Stimulated activated CD4-positive, alpha-beta T cell treated with anti-CD3 and anti-CD28 coated beads, Interleukin-2, amount 100 ng/mL, for 24 hours (primary cell): ENCODE measurements at places on chromosomes 6 and 20.
A peak's percentile ranks its signal among the peaks of the same experiment; 100 is the strongest.

DNA sequence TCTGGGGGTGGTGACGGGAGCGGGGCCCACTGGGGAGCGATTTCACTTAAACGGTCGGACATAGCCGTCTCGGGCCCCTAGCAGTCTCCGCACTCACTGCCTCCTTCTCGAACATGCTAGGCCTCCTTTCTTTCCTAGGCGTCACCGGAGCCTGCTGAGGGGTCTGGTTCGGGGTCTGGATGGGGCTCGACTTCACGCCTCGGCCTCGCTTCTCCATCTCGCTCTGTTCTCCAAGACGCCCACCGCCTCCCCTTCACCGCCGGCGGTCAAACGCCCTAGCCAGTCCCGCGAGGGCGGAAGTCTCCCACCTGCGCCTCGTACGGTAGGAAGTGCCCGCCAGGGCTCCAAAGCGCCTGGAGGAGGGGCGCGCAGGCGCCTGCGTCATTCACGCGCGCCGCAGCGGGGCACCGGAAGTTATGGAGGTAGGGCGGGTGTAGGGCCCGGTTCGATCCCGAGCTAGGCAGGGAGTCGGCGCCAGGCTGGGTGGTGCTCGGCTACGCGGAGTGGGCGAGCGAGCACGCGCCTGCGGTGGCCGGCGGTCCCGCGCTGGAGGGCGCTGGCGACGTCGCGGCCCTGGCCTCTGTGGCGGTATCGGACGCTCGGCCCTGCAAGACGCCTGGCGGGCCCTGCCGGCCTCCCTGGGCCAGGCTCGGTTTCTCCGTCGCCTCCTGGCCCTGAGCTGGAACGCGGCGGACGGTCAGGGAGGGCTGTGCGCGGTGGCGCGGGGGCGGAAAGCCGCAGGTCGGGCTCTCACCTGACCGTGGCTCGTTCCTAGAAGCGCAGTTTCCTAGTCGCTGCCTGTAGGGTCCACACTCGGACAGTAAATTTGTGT lies at the start of the genes DYNLT2 and ERMARD:
Gene DYNLT2 (minus strand): TSS at position 331 of the 832 bp plus-strand sequence. CDS start 114 bp downstream, at position 217.
Gene ERMARD (plus strand): TSS at position 381 of the 832 bp plus-strand sequence. CDS start 36 bp downstream, at position 417.
- DNase-seq, result peak; percentile 92

GRCh38 chr6:166767230-166767629 lies 140.2 kb upstream of the RPS6KA2 start:
- DNase-seq, result no peak

DNA sequence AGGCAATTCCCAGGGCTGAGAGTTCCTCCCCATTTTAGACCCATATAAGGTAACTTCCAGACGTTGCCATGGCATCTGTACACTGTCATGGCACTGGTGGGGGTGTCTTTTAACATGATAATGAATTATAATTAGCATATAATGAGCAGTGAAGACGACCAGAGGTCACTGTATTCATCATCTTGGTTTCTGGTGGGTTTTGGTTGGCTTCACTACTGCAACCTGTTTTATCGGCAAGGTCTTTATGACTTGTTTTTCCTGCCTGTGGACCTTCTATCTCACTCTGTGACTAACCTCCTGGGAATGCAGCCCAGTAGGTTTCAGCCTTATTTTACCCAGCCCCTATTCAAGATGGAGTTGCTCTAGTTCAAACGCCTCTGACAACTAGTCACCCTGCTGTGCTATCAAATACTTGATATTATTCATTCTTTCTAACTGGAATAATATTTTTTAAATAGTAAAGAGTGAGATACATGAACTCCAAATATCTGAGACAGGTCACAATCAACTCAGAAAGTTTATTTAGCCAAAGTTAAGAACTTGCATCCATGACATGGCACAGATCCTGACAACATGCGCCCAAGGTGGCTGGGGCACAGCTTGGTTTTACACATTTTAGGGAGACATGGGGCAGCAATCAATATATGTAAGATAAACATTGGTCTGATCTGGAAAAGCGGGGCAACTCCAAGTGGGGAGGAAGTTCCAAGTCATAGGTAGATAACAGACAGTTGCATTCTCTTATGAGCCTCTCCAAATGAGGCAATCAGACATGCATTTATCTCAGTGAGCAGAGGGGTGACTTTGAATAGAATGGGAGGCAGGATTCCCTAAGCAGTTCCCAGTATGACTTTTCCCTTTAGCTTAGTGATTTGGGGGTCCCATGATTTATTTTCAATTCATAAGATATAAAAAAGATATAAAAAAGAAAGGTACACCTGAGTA lies 1.2 kb upstream of the UFL1 start:
- DNase-seq, result no peak

DNA sequence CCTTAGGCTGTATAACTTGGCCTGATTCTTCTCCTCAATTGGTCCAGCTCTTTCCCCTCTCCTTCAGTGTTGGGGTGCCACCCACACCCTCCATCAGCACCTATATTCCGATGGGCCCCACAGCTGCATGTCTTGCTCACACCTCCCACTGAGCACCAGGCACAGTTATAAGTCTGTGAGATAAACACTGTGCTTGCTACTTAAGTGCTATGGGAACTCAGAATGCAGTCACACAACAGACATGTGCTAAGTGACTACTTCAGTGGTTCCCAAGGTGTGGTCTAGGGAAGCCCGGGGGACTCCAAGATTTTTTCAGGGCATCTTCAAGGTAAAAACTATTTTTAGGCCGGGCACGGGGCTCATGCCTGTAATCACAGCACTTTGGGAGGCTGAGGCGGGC lies 7.3 kb downstream of the ZC3H12D start:
- DNase-seq, result no peak

GRCh38 chr6:108841377-108841855 lies 6.8 kb upstream of the ARMC2 start:
- no peak for DNase-seq

- no peak for DNase-seq
Measured at GRCh38 chr6:30491991-30492952, 3.0 kb downstream of the HLA-E start.

DNA sequence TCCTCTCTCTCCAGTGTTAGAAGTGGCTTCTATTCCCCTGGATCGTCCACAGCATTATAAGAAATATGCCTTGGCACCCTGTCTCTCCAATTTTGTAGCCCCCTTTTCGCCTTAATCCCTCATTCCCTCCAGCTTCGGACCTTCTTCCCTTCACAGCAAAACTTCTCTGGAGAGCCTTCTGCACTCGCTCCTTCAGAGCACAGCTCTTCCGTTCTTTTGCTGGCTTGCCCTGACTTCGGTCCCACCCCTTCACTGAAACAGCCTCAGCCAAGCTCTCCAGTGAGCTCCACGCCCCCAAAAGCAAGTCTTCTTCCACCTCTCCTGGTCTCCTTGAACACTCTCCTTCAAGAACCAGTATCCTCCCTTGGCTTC lies 134.7 kb upstream of the RNF24 start:
- no peak for DNase-seq
